ENCODE measurements at places on chromosomes 3 and 15. TPM values are rescaled to one million over a fixed set of nuclear protein-coding genes. Genes with fewer than 3 reads are reported as not detected.
A peak's percentile ranks its signal among the peaks of the same experiment; 100 is the strongest.

- no peak for DNase-seq
Observed at GRCh38 chr3:175428466-175428865, 569.3 kb downstream of the NAALADL2 start.

- DNase-seq = peak; percentile 20
Observed at GRCh38 chr3:119700269-119700919, 2.4 kb upstream of the CFAP91 start.

GRCh38 chr15:39873978-39874377 lies 46.1 kb downstream of the GPR176 start:
- no peak for DNase-seq

DNA sequence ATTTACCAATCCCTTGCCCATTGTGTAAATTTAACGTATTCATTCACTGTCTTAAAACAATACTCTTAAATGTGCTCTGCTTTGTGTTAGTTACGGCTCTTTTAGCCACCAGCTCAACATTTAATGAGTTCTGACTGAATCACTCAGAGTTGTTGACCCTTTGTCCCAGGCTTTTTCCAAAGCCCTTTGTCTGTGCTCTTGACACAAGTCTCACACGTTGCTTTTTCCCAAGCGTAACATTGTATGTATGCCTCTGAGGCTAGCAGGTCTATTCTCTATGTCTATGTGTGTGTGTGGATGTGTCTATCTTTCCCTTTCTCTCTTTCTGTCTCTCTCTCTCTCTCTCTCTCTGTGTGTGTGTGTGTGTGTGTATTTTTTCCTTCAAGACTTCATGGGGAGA lies 435.4 kb upstream of the GOLIM4 start:
- no peak for DNase-seq

GRCh38 chr15:61227269-61227949 lies 1.7 kb downstream of the RORA start:
- peak; percentile 15 for DNase-seq

C3orf18 gene
- 19.9 TPM for polyA plus RNA-seq

DNA sequence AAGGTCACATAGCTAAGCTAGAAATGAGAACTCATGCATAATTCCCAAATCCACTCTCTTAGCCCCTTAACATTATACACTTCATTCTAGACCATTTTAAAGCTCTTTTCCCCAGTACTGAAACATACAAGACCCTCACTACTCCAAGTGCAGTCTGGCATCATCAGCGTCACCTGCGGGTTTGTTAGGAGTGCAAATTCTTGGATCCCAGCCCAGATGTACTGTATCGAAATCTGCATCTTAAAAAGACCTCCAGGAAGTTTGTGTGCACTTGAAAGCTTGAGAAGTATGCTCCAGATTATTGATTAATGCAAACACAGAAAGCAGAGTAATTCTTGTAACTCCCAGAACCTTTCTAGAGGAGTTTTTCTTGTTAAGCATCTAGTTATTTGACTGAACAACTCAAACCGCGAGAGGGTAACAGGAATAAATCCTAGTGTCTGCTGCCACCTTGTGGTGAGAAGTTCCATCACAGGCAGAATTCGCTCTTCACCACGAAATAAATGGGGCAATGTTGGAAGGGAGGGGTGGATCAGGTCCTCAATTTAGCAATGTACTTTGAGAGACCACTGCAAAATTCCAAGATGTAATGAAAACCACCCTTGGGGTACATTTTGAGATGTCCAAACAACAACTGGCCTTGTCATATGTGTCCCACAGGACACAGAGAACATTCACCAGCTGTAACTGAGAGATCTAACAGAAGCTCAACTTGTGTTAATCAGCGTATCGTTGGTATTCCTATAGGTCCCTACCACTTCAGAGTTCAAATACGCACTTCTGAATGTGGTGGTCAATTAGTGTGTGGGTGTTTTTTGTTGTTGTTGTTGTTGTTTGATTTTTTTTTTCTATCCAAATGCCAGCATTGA lies 583 bp upstream of the C3orf49 start:
- DNase-seq = peak; percentile 55

SLC9A9 gene
- polyA plus RNA-seq = 1.3 TPM

APOD gene
- polyA plus RNA-seq = 199 TPM

GRCh38 chr3:150376001-150376848 lies 31.9 kb upstream of the TSC22D2 start:
- no peak for DNase-seq

GRCh38 chr3:67048067-67048714 lies 50.1 kb downstream of the KBTBD8 start:
- DNase-seq = no peak

DNA sequence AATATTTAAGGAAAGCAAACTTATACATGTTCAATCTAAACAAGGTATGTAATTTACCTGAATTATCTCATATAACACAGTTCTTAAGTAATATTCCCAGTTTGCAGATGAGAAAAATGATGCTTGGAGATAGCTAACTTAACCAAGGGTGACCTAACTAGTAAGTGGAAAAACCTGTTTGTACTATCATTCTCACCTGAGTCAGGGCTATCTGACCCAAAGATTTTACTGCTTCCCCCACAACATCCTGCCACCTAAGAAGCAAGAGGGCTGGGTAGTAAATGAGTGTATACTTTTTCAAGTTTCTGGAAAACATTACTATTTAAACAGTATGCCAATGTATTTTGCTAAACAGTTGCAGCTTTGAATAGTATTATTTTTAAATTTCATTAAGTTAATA lies 10.6 kb downstream of the TP63 start:
- DNase-seq = no peak

DNA sequence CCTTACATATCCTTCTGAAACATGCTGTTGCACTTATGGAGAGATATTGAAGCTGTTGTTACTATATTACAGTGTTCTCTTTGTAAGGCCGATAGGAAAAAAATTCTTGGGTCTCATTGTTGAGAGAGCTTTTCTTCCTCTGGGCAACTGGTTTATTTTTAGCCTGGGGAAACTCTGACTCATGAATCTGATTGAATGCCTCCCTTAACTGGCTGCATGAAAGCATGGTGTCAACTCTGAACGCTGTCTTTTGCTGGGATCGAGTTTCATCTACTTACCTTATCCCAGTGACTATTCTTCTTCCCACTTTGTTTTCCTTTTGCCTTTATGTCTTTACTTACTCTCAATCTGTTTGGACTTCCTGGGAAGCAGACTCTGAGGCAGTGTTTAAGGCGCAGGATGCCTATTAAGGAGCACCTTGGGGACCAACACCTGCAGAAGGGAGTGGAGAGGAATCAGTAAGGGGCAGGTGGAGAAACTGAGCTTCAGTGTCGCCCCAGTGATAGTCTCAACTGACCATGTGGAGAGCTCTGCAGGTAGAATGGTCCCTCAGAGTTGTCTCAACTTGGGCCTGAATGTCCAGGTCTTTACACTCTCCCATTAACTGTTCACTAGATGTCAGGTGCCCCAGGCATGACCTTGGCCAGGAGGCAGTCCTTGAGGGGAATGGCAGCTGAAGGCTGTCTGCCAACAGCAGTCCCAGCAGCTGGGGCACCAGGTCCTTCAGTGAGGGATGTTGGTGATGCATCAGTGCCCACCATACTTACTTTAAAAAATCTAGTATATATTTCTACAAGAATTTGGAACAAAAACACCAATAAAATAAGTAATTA lies 88.9 kb upstream of the CCNL1 start:
- peak; percentile 25 for DNase-seq

- no peak for DNase-seq
Observed at GRCh38 chr3:105355408-105356061, 11.2 kb upstream of the ALCAM start.

GRCh38 chr3:4693620-4694019 lies 200.5 kb downstream of the ITPR1 start:
- no peak for DNase-seq

DNA sequence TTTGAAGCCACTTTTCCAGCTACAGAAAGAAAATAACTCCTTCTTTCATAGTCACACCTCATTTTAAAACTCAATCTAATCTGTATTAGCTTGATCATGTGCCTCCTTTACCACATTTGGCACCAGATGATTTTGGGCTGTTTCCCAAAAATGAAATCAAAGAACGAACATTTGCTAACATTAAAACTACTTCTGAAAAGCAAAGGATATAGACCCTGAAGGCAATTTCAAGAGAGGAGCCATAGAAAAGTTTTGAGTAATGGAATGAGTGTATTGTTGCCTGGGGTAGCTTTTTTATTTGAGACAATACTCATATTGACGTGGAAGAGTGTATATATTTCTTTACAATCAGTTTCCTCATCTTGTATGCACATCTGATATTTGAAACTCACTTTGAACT lies 152.8 kb upstream of the TBL1XR1 start:
- DNase-seq = no peak

All from heart right ventricle (tissue), 16 donors.